ENCODE measurements at places on chromosomes 12 and 14.

DNA sequence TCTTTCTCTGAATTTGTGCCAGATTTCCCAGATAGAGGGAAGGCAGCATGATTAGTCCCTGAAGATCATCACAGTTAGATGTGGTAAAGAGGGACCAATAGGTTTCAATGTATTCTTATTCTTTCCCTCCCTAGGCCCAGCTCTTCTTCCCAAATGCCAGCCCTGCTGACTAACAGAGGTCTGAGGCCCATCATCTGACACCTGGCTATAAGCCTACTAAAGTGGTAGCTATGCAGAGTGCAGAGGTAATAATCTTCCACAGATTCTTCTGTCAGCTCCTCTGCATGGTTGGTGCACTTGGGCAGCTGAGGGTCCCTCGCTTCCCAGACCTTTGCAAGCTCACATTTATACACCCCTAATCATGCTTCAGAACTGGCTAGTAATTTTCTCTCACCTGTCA lies 63.7 kb upstream of the PZP start:
- no peak for DNase-seq

DNA sequence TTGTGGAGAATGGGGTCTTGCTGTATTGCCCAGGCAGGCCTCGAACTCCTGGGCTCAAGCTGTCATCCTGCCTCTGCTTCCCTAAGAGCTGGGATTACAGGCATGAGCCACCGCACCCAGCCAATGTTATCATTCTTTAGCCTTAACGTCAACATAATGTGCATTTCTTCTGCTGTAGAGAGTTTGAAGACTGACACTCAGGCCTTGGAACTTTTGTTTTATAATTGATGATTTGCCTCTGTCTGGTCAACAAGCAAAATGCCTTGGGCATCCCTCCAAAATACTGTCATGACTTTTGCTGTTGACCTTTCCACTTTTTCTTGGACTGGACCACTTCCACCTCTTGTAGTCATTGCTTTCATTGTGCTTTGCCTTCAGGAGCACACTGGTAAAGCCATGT lies 29.0 kb downstream of the FAM234B start:
- DNase-seq = no peak

DNA sequence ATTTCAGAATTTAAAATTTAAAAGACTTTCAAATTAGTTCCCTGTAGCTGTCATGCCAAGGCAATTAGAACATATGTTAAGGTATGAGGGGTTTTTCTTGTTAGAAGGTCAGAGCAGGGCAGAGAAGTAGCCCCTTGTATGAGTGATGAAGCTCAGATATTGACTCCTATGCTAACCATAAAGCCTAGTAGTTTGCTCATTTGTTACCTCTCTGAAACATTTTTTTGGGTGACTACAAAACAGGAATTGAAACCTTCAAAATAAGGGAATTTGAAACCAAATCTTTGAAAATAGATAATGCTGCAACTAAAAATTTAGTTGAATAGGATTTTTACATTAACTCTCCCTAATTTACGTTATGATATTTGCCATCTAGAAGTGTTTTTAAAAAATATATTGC lies 333.5 kb downstream of the NAV3 start:
- no peak for DNase-seq

DNA sequence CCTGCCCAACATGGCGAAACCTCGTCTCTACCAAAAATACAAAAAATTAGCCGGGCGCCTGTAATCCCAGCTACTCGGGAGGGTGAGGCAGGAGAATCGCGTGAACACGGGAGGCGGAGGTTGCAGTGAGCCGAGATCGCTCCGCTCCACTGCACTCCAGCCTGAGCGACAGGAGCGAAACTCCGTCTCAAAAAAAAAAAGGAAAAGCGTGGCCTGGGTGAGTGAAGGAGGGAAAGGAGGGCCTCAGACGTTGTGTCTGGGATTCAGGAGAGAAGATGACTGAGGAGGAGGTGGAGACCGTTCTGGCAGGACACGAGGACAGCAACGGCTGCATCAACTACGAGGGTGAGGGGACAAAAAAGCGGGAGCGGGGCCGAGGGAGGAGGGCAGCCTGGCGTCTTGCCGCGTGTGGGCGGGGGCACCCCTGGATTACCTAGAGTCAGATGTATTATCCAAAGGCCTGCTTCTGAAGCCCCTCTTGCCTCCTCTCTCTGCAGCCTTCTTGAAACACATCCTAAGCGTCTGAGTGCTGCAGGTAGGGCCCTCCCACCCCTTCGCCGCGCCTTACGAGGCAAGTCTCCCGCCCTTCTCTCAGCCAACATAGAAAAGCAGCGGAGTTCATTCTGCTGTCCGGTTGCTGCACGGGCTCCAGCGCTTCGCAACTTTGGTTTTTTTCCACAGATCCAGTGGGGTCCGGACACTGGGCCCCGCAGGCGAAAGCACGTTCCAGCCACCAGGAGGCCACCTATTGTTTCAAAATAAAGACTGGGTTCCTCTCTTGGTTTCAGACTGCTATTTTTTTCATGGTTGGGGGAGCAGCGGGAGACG lies 744 bp upstream of the MYL6 start:
- DNase-seq = peak; percentile 86

DNA sequence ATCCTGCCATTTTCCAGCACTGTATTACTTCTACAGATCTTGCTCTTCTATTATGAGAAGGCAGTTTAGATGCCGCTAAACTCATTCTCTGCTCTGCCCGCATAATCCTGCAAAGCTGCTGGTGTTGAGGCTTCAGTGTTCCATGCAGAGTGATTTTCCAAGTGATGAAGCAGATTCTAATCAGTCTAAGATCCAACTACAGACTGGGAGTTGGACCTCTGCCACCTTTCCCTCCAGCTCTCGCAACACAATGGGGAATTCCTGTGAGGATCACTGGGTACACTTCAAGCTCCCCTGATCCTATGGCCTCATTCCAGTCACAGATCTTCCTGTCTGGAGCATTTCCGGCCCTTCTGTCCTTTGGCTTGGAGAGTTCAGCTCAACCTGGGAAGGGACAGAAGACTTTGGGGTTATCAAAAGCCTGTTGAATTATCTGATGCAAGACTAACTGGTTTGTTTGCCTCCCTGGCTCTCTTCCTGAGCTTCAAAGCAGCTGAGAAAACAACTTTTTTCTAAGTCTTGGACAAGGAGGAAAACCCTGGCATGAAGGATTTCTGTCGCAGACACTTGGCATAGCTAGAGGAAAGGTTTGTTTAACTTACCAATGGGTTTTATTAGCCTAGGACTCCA lies 333.9 kb downstream of the ZFP36L1 start:
- no peak for DNase-seq

- no peak for DNase-seq
Observed at GRCh38 chr12:100842156-100842555, 47.6 kb downstream of the ANO4 start.

DNA sequence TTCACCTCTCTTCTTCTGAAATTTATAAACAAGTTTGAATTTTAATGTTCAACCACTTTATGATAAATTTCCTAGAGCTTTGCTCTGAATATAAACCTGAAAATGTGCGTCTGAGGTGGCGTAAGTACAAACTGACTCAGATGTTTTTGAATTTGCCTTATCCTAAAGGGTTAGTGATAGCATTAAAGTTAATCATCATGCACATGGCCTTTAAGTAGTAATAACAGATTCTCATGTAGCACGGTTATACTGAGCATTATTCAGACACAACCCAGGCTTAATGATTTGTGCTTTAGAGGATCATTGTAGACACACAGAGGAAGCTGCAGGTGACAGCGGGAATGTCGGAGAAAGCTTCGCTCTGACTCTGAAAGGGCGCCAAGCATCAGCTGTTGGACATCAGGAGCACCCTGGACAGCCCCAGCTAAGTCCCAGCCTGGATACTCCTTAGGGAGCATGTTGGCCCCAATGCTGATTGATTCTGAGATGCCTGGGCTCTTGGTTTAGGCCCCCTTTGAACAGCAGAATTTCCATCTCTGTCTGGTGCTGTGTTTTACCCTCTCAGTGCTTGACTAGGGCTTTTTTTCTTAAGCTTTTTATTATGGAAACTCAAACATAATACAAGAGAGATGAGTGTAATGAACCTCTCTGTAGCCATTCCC lies 91.1 kb downstream of the PLXNC1 start:
- DNase-seq = no peak

GRCh38 chr14:59417311-59417710 lies 47.9 kb downstream of the GPR135 start:
- no peak for DNase-seq

- no peak for DNase-seq
Observed at GRCh38 chr12:70194076-70194475, 49.2 kb upstream of the CNOT2 start.

DNA sequence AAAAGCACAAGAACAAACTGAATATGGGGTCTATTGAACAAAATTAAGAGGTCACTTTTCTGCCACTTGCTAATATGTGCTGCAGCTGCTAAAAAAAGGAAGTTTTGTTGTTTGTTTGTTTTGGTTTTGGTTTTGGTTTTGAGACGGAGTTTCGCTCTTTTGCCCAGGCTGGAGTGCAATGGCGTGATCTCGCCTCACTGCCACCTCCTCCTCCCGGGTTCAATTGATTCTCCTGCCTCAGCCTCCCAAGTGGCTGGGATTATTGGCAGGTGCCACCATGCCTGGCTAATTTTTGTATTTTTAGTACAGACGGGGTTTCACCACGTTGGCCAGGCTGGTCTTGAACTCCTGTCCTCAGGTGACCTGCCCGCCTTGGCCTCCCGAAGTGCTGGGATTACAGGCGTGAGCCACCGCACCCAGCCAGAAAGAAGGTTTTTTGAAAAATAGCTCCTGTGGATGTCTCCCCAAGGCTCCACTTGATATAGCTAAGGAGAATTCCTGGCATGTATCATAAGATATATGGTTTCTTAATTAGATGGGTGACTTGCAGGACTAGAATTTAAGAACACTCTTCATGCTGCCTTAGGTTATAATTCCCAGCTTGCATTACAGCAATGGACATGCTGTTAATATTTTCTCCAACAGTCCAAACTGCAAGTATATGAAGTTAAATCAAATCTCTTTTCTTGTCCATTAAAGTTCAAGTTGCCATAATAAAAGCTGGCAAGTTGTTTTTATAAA lies 237.6 kb upstream of the AMIGO2 start:
- peak; percentile 44 for DNase-seq

- DNase-seq = peak; percentile 35
Observed at GRCh38 chr14:61925043-61925442, 162.8 kb downstream of the SNAPC1 start.

DNA sequence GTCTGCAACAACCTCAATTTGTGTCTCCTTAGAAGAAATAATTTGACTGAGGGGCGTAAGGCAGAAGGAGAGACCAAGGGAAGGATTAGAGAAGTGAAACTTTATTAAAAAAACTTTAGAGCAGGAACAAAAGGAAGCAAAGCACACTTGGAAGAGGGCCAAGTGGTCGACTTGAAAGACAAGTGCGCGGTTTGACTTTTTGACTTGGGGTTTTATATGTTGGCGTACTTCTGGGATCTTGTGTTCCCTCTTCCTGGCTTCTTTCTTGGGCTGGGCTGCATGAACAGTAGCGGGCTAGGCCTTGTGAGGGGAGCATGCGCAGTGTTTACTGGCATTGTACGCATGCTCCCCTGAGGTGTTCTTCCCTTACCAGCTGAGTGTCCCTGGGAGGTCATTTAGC lies 369.3 kb upstream of the DCN start:
- peak; percentile 8 for DNase-seq

- no peak for DNase-seq
Observed at GRCh38 chr12:6899427-6899826, 5.2 kb upstream of the LRRC23 start.

DNA sequence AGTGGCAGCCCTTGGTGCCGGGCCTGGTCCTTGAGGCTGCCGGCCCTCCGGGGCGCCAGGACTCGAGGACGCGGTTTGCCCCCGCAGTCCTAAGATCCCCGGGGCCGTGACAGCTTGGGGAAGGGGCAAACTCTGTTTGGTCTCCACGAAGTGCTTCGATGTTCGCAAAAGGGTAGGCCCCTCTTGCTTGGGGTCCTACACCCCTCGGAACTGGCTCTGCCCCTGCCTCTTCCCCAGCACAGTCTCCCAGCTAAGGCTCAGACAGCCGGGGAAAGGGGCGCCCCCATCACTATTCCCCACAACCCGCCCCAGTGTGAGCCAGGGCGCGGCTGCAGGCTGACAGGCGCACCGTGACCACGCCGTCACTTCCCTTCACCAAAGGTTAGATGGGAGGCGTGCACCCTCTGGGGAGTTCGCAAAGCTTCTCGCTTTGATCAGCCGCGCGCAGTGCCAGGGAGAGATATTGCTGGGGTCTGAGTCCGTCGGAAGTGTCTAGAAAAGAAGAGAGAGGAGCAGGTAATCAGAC lies 7.2 kb upstream of the OTX2 start:
- peak; percentile 5 for DNase-seq

DNA sequence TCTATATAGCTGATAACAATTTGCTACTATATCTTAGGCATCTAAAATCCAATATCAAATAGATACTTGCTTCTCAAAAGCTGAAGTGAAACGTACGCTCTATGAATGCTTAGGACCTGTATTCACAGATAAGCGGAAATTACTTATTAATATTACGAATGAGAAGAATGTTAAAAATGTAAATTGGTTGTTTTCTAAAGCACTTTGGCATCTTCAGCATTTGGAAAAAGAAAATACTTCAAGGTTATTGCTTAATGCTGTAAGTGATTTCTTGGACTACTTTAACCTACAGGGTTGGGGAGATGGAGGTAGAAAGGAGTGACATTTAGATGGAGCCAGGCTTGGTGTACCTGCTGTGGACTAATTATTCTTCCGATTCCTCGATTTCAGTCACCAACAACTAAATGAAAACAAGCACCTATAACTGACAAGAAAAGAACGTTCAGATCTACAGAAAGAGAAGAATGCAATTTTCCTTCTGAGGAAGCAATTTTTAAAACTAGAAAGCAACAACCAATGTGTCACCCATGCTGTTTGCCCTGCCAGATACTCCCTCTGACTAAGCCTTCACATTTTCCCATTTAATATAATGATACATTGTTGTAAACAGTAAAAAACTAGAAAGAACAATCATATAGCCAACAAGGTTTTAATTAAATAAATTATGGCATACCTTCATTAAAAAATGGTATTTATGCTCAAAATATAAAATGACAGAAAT lies 49.3 kb downstream of the SLC25A21 start:
- DNase-seq = no peak

DNA sequence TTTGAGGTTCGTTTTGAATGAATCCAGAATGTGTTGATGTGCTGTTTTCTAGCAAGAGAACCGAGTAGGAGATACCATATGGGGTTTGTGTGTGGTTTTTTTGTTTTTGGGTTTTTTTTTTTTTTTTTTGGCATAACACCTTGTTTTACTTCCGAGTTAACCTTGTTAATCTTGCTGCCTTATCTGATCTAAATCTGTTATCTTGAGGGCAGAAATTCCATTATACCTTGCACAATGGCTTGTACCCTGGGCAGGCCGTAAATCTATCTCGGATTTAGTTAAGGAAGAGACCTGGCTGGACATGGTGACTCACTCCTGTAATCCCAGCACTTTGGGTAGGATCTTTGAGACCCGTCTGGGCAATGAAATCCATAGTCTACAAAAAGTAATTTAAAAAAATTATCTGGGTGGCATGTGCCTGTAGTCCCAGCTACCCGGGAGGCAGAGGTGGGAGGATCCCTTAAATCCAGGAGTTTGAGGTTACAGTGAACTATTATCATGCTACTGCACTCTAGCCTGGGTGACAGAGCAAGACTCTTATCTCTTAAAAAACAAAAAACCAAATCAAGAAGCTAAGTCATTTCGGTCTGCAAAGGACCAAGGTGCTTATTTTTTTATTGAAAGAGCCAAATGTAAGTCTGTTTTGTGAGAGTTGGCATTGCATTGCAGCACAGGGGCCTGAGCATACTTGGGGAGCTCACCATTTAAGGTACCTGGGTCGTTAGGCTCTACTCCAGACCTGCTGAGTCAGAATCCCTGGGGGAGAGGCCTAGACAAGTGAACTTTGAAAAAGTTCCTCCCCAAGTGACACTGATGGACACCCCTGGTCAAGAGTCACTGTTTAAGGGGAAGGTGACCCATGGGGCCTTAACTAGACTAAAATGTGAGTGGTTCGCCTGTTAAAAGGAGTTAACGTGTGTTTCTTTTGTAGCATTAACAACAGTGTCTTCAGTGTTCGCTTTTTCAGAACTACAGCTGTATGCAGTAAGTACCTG lies 6.7 kb downstream of the DLST start:
- no peak for DNase-seq
